ENCODE measurements at places on chromosomes 5 and 9.

- DNase-seq: peak; percentile 95
These were observed 140.2 kb upstream of the LPAR1 start for GRCh38 chr9:111178331-111179055.

DNA sequence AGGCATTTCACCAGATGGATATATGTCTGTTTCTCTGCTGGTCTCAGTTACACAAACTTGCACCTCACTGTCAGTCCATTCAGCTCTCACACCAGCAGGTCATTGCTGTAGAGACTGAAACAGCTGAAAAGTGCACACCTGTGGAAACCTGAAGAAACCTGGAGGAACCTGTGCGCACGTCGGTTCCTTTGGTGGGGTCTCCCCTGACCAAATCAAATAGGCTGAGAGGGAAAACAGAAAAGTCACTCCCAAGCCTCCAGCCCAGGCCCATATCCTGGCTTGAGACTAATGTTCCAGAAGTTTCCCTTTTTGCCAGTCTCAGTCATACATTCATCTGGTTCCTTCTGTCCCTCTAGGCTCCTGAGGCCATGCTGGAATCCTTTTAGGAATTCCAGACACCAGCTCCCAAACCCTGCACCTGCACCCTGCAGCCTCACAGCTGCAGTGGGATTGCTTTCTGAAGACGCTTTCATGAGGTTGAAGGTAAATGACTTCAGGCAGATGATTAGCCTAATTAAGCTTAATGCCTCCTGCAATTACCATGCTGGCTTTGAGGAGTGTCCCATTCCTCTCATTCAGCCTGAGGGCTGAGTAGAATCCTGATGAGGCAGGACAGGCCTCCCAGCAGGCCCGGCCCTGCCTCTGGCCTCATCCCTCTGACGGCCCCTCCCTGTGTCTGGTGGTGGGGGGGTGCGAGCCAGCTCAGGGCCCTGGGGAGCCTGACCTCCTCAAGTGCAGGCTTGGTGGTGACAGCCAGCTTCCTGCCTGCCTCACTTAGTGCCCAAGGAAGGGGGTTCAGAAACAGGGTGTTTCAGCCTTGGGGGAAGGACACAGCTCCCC is 24.3 kb upstream of the CXCL14 start:
- DNase-seq: no peak

- DNase-seq: no peak
These were observed 83.3 kb upstream of the CCDC112 start for GRCh38 chr5:115379622-115380344.

DNA sequence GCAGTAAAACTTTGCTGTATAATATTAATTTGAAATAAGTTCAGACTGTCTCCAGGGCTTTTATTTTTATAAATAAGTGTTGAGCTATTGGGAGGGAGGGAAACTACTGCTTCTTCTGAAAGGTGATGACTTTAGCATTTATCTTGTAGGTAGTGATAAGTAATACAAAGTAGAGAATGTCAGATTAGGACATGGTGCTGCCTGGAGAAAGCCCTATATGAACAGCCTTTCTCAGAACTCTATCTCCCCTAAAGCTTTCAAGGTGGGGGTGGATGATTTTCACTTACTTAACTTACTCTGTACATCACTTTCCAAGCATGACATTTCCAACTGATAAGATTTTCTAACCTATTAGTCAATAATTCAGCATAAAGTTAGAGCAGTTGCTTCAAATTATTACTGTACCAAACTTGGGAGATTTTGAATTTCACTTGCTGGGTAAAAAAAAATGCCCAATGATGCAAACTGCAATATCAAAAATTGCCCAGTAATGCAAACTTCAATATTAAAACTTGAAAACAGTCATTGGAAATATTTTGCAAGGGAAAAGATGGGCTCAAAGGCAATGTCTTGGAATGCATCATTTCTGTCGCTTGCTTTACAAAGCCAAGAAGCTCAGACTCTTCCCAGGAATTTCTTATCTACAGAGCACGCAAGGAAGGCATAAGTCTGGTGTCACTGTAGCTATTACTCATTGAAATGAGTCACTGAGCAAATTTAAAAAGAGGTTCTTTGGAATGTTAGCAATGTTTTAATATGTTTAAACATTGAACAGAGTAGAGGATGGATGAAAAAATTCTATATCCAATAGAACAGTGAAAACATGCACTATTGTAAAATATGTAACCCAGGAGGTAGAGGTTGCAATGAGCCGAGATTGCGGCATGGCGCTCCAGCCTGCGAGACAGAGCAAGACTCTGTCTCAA is 569.5 kb downstream of the PSAT1 start:
- DNase-seq: peak; percentile 85

DNA sequence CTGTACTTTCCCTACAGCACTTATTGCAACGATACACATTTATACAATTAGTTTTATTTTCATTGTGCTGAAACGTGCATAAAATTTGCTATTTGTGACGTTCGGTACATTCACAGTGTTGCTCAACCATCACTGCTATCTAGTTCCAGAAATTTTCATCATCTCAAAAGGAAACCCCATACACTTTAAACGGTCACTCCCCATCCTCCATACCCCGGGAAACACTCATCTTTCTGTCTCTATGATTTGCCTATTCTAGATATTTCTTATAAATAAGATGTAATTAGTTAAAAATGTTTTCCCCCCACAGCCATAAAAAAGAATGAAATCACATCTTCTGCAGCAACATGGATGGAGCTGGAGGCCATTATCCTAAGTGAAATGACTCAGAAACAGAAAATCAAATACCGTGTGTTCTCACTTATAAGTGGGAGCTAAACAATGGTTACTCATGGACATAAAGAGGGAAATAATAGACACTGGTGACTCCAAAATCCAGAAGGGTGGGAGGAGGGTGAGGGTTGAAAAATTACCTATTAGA is 40.2 kb upstream of the TEX48 start:
- DNase-seq: peak; percentile 36

DNA sequence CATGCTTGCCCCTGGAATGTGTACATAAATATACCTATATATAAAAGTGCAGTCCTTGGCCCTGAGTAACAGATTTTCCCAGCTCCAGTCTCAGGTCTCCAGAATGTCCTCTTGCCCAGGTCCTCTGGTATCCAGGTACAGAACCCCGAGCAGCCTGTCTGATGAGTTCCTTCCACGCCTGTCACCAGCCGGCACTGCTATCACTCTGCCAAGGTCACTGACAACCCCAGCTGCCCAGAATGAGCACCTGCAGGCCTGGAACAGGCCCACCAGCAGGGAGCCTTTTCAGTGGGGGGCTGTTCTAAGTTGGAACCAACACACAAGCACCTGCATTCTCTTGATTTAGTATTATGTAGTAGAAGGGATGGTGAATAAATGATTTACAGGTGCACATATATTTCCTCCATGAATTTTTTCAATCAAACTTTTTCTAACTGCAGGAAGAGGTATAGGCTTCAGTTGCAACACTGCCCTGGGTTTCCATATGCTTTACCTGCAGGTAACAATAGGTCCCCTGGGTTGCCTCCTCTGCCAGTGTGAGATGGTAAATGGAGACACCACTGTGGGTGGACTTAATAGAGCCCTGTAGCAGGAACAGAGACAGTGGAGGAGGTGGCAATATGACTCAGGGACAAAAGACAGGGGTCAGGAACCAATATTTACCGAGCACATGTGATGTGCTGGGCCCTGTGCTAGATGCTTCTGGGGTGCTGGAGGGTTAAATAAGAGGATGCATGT is 291.9 kb downstream of the SPOCK1 start:
- no peak for DNase-seq

DNA sequence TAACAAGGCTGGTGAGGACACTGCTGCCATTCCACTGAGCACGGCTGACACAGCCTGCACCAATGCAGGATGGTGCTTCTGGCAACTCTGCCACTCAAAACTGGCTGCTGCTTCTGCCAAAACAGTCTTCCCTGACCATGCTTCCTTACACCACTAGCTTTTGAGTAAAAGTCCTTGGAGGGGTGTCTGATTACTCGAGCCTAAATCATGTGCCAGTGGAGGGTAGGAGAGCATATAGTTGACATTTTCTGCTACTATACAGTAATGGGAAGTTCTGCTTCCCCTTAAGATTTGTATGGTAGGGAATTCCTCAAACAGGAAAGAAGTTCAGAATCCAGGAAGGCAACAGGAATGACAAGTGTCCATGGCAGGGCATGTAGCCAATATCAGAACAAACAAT is 12.2 kb upstream of the PJA2 start:
- no peak for DNase-seq

DNA sequence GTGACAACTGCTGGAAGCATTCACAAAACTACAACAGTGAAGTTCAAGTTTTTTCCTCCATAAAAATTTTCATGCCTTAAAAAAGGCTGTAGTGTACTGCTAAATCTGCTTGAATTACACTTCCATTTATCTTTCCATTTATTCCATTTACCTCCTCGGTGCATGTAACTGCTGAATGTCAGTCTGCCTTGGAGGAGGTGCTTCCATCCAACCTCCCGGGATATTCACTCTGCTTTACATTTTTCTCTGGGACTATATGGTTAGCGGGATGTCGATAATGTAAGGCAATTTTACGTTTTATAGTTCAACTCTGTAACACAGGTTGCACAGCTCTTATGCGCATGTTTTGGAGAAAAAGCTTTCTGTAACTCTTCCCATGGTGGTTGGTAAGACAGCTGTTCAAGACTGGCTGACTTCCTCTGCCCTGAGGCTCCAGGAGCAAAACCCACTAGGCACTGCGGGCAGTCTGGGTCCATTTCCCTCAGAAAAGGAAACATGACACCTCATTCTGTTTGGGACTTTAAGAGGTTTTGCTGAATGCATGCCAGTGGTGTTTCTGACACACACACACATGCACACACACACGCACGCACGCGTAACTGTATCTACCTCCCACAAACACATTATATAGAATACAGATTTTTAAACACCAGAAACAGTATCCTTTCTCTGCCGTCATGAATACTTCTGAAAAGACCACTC is 66.1 kb downstream of the SPTLC1 start:
- no peak for DNase-seq

DNA sequence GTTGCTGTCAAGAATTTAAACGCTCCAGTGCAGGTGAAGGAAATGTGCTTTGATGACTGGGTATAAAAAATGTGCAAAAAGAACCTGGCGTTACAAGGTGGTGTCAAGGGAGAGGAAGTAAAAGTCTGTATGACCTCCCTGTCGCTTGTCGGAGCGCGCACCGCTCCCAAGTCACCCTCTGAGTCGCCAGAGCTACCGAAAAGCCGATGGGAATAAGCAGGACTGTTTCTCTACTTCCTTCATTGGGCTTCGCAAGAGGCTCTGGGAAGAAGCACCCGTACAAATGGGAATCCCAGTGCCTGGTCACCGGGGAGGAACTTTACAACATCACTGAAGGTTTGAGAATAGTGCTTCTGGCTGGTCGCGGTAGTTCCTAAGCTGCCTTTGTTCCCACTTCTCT is 1.3 kb upstream of the DMRT2 start:
- DNase-seq: no peak

DNA sequence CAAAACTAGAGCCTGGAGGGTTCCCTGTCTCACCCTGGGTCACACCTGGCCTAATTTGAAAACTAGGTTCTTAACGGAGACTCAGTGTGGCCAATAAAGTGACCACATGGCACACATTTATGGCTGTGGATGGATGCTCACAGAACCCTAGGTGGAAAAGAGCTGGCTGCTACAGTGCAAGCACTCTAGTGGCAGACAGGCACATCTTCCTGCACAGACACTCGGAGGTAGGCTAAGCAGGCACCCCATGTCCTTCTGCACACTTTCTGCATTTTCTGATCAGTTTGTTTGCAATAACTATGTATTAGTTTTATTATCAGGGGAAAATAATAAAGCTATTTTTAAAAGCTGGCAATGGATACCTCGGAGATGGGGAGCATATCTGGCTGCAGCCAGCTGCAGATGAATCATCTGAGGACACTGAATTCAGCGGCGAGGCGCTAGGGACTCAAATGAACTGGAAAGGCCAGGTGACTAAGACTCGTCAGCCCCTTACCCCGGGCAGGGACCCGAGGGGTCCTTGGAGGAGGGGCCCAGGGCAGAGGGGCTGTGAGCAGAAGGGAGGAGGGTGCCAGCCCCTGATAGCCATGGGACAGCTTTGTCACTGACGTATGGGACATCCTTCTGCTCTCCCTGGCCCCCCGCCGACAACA is 96.2 kb downstream of the OLFM1 start:
- no peak for DNase-seq

GRCh38 chr9:134339183-134339806 is 13.0 kb downstream of the RXRA start:
- DNase-seq: peak; percentile 64

DNA sequence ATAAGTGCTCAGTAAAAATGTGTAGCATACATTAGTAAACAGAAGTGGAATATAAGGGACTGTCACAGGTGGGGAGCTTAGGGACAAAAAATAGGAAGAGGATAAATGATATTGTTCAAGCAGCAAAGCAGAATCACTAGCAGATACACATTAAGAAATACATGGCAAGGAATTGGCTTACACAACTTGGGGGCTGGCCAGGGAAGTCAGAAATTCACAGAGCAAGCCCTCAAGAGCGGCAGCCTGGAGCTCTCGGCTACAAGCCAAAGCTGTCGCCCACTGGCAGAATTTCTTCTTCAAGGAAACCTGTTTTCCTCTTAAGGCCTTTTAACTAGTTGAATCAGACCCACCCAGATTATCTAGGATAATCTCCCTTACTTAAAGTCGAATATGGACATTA is 73.0 kb upstream of the SMIM23 start:
- DNase-seq: peak; percentile 41

GRCh38 chr5:174319551-174319950 is 274.0 kb downstream of the NSG2 start:
- no peak for DNase-seq

- peak; percentile 61 for DNase-seq
These were observed 954 bp downstream of the TBCA start for GRCh38 chr5:77774981-77775789.

GRCh38 chr9:80072451-80072850 is 500.7 kb downstream of the TLE4 start:
- no peak for DNase-seq

DNA sequence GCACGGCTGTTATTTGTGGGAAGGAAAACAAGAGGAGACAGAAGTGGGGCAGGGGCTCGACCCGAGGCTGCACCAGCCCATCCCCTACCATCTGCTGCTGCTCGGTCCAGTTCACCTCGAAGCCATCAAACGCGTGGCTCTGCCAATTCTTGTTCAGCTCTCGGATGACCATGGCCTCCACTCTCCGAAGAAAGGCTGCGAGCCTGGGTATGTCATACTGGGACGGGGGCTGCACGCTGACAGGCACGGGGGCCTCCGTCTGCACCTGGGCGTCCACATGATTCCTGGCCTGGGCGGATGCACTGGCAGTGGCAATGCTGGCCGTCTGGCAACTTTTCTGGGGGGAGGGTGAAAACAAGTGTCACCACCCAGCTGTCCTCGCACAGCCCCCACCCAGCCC is 16.0 kb downstream of the DYNC2I2 start:
- no peak for DNase-seq

DNA sequence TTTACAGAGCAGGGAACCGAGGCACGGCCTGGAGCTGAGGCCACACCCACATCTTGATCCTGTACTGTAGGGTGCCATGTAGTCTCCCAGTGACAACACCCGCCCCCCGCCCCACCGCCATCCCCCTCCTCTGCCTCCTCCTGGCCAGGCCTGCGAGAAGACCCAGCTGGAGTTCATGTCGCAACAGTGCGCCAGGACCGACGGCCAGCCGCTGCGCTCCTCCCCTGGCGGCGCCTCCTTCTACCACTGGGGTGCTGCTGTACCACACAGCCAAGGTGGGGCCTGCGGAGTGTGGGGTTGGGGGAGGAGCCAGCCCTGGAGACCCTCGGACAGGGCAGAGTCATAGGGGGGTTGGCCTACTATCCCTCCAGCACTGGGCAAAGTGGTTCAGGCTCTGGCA is 14.5 kb downstream of the ADAMTS13 start:
- no peak for DNase-seq

GRCh38 chr5:64160201-64160600 is 5.4 kb upstream of the RNF180 start:
- no peak for DNase-seq

- no peak for DNase-seq
These were observed 41.5 kb downstream of the WNK2 start for GRCh38 chr9:93225417-93225816.

Measured in fibroblast of the aortic adventitia (primary cell).